Stimulated activated CD8-positive, alpha-beta memory T cell treated with anti-CD3 and anti-CD28 coated beads, Interleukin-2, amount 100 ng/mL, for 1 hour (primary cell): ENCODE measurements at places on chromosomes 12 and 14.

DNA sequence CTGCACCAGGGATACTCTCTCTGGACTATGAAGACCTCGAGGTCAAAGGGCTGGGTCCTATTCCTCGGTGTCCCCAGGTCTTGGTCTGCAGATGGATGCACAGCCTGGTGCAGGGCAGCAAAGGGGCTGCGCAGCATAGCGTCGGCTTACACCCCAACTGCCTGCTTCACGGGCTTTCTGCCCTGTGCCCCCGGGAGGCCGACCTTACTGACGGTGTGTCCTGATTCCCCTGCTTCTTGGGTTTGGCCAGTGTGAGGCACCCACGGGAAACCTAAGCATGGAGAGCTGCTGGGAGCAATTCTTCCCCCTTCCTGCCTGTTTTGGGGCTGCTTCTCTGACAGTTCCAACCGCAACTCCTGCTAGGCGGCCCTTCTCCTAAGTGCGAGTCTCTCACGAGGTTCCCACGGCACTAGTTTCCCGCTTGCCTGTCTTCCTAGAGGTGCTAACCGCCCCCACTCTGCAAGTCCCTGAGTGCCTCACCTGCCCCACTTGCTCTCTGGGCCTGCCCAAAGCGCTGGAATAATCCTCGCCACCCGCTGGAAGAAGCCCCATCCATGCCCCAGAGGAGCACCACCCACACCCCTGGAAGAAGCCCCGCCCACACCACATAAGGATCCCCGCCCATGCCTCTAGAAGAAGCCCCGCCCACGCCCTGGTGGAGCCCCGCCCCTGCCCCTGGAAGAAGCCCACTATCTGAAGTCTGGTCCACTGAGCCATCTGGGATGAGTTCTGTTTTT, 54.0 kb downstream of the PRIMA1 start:
- DNase-seq: no peak

DNA sequence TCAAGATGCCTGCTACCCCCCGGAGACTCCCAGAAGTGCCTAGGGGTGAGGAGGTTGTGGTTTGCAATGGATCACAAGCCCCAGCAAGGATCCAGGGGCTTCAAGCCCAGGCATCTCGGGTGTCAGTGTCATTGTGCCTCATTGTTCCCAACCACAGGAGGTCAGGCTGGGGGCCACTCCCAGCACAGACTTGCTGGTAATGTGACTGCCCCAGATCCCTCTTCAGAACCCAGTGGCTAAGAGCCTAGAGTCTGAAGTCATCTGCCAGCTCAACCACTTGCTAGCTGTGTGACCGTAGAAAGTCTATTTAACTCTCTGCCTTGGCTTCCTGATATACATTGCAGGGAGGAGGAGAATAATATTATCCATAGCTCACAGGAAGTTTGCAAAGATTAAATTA, 7.7 kb upstream of the ASB2 start:
- no peak for DNase-seq

DNA sequence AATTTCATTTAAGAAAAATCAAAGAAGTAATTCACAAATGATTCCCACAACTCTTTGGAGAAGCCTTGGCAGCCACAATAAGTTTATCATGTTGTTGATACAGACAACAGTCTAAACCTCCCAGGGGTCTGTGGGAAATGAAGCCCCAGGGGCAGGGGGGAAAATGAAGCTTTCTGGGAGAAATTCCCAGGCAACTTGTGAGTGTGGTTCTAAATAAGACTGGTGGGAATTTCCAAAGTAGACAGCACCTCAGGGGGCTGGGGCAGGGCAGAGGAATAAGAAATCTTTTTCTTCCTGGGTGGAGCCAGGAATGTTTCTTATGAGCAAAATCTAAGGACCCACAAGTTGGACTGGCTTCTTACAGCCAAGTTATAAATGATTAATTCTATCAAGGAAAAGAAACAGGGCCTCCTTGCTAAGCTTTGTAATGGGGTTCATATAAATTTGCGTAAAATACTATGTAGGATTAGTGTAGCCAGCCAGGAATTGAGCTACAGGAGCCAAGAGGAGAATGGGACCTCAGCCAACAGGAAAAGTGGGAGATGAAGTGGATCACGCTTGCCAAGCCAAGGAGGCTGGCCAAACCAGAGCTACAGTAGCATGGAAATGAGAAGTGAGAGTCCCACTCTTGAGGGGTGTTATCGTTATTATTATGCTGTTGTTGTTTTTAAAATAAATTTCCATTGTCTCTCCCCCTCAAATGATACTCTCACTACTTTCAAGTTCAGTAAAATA, 182.9 kb upstream of the FAR2 start:
- no peak for DNase-seq

GRCh38 chr14:98754343-98755020, 517.5 kb downstream of the BCL11B start:
- no peak for DNase-seq

- peak; percentile 21 for DNase-seq
These were observed 30.2 kb upstream of the CIPC start for GRCh38 chr14:77067632-77068516.

DNA sequence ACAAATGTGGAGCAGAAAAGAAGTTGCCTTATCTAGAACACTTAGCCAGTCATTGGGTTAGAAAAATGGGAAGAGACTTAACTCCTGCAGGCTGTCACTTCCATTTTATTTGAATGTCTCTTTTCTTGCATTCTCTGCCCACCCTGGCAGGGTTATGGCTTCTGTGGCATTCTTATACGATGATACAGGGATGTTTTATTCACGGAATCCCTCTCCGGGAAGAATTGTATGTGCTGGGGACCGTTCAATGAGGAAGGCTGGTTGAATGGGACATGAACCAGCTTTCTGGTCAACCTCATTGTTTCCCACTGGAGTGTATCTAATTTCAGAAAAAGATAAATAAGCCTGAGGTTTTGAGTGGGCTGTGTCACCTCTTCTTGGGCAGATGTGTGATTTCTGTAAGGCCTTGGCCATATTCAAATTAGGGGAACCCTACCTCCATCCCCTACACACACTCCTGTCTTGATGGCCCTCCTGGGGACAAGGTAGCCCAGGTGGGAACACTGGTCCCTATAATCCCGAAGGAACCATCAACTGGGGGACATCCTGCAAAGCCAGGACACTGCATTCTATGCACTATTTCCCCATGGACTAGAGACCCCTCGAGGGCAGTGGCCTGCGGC, 174.8 kb upstream of the GSC start:
- DNase-seq: no peak

DNA sequence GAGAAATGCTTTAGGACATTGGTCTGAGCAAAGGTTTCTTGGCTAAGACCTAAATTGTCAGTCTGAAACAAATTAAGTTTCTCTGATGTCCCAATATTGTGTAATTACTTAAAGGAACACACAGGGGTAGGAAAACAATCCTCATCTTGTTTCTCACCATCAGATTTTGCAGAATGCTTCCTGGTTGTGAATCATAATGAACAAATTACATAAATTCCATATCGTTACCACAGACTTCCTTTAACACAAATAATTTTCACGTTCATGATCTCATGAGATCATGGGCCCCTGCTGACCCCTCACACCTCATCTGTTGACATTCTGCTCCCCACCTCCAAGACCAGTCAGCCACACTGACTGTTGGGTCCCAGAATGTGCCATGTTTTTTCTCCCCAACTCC, 194.1 kb downstream of the MON2 start:
- no peak for DNase-seq

GRCh38 chr14:37589715-37590427, 5.2 kb downstream of the FOXA1 start:
- no peak for DNase-seq

DNA sequence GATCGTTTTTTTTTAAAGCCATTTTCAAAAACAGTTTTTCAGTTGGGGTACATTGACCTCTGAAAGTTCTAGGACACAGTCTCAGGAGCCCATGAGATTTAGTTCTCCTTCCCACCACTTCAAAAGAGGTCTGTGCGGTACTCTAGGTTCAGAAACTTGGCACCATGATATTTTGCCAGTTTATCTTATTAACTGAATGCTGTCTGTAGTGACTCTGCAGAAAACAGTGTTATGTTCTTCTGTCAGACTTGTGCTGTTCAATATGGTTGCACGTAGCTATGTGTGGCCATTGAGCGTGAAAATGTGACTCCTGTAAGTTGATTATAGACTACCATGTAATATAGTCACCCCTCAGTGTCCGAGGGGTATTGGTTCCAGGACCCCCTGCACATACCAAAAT, 35.9 kb downstream of the CRADD start:
- DNase-seq: no peak

- no peak for DNase-seq
These were observed 15.0 kb upstream of the PSMA6 start for GRCh38 chr14:35277179-35277578.

- DNase-seq: peak; percentile 36
These were observed 13.1 kb downstream of the ASIC1 start for GRCh38 chr12:50070314-50071060.
